Prostate gland (tissue), 2 donors: ENCODE measurements at places on chromosomes 3 and 15. TPM values are rescaled to one million over a fixed set of nuclear protein-coding genes. Genes with fewer than 3 reads are reported as not detected.

DNA sequence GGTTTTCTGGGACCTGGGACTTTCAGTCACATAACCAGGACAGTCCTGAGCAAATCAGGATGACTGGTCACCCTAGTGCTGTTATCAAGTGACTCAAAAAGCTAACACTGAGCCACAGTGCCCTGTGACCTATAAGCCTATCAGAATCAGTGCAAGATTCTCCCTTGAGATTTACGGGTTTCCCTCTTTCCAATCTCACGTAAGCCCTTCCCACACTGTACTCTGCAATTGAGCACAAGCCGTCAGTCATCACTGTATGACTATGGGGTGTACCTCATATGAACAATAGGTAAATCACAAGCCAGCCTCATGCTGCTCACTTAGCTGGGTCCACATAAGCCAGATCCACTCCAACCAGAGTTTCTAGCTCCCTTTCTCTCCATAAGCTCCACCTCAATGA, 21.0 kb upstream of the CLDN18 start:
- no peak for DNase-seq

- DNase-seq, result no peak
Measured at GRCh38 chr3:23435318-23435717, 232.2 kb downstream of the UBE2E2 start.

- no peak for DNase-seq
Measured at GRCh38 chr15:69143756-69144436, 16.5 kb upstream of the GLCE start.

DNA sequence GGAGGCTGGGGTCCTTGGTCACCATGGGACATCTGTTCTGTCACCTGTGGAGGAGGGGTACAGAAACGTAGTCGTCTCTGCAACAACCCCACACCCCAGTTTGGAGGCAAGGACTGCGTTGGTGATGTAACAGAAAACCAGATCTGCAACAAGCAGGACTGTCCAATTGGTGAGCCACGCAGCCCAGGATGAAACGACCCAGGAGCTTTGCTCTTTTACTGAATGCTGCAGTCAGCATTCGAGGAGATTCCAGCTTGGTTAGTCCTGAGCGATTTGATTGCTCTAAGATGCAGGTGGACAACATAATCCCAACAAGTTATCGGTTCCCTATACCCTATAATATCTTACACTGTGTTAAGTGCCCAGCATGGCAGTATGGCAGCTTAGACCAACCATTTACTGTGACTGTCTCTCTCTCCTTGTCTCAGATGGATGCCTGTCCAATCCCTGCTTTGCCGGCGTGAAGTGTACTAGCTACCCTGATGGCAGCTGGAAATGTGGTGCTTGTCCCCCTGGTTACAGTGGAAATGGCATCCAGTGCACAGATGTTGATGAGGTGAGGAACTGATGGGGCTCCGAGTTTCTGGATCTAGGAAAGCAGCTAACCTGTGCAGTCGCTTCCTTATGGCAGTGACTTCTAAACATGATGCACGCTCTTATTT, 7.8 kb downstream of the THBS1 start:
- DNase-seq, result no peak

DNA sequence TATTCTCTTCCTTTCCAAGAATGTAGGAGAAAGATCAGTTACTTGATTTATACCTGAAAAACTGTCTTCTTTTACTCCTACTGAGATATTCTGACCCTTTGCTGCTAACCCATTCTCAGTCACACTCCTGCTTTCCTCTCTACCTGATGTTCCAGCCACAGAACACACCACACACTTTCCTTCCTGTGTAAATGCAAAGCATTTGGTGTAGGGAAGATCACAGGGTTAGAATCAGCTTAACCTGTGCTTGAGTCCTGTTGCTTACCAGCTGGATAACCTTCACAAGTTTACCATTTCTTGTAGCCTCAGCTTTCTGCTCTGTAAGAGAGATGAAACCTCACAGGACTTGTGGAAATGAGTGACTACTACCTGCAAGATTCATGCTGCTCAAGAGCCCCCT, 489.8 kb upstream of the GOLIM4 start:
- DNase-seq, result no peak

GRCh38 chr3:197329382-197329781, 31.0 kb upstream of the DLG1 start:
- no peak for DNase-seq

DNA sequence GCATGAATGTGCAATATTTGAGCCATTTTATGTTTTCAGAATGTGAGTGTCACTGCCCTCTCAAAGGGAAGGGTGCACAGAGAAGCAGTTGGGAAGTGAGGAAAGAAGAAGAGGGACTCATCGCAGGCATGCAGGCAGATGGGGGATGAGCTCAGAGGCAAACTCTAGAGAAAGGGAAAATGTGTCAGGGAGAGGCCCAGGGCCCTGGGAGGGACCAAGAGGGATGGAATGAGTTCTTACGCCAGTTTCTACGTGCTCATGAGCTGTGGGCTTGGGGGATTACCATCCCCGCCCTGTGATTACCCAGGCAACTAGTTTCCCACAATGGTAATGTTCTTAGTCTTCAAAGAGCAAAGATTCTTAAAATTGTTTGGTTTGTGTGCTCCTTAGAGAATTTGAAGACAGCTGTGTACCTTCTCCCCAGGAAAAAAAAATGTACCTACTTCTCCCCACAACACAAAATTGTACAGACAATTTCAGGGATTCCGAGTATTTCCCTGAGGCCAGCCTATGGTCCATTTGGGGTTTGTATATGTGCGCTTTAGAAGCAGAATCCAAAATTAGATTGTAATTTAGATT, 17.8 kb downstream of the GCSAM start:
- DNase-seq, result no peak

- DNase-seq, result no peak
Measured at GRCh38 chr15:92808598-92809063, 91.5 kb upstream of the CHD2 start.

DNA sequence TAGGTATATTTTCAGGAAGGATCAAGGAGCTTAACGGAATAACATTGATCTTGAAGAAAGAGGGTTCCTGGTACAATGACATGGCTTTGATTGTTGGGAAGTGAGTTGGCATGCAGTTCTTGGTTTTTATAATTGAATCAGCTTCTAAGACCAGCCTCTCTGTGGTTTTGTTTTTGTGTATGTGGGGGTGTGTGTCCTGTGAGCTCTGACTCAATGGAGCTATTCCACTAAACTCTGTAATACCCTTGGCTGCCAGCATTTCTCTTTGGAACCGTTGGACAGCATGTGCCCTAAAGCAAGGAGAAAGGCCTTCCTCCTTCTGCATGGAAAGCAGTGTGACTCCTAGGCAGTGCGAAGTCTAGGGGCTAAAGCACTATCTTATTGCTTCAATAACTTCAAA, 124.8 kb downstream of the EDEM1 start:
- DNase-seq, result no peak

DNA sequence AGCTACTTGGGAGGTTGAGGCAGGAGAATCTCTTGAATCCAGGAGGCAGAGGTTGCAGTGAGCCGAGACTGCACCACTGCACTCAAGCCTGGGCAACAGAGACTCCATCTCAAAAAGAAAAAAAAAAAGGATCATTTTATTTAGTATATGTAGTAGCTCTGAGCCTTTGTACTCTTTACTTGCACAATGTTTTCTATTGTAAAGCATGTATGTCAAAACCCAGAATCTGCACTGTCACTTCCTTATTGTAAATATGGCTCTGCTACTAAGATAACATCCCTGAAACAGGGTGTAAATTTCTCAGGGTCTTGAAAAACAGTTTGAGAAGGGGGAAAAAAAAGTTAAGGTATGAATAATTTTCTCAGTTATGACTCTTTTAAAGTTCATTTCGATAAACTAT, 35.1 kb downstream of the SLMAP start:
- no peak for DNase-seq

DNA sequence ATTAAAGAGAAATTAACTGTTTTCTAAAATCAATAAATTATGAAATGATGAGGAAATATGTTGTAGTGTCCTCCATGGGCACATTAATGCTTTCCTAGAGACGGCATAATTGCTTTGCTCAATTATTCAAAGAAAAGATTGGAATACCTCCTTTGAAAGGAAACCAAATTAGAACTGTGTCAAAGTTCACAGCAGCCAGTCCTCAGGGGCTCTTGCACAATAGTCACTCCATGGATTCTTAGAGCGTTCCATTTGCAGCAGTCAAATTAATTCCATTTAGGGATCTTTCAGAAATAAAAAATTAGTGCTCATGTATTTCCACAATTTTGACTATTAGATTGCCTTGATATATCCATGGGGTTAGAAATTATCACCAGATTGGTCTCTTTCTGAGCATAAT, 841.6 kb upstream of the DPPA4 start:
- DNase-seq, result no peak

DNA sequence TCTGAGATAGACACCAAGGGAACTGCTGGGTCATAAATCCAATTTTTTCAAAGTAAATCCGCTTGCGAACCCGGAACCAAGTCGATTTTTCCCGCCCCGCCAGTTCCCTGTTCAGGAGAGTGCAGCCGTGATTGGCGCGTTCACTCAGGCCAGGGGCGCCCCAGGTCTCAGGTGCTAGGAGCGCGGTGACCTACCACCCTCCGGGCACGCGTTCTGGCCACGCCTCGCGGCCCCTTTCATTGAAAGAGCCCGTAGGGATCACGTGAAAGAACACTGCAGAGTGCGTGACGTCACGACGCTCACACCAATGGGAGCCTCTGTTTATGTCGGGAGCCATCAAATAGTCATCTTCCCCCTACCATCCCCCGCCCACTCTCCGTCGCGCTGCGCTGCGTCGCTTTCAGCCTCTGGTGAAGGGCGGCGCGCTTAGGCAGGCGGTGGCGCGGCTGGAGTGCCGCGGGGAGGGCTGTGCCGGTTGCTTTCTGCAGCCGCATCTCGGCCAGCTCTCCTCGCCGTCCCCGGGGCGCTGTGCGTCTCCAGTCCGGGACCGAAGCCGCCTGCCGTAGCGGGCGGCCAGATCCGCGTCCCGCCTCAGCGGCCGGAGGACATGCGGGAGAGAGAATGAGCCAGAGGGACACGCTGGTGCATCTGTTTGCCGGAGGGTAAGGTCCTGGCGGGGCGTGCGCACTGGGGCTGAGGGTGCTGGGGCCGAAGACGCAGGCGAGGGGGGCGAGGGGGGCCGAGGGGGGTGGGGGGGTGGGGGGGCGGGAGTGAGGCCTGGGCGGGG, at the start of gene SLC25A36:
TSS of gene SLC25A36 (plus strand) at position 403 of the 787 bp plus-strand sequence. CDS start at position 622, 219 bp downstream.
- peak; percentile 97 for DNase-seq

Gene TFG
- 80.6 TPM for total RNA-seq

Gene CAMK1
- 74.4 TPM for total RNA-seq

Gene WDR76
- total RNA-seq, result 4.9 TPM

Gene CAMK2N2
- 0.82 TPM for total RNA-seq

Gene CCDC33
- total RNA-seq, result 1.5 TPM

Gene FGD5
- 4.5 TPM for total RNA-seq

Gene ADAMTS17
- total RNA-seq, result 2.7 TPM

Gene DGKG
- total RNA-seq, result 2.2 TPM

Gene ANKRD63
- 2.7 TPM for total RNA-seq

Gene CHST2
- 9.7 TPM for total RNA-seq

Gene DPH6
- 17.6 TPM for total RNA-seq

Gene ANKRD34C
- total RNA-seq, result not detected

Gene CIDEC
- total RNA-seq, result not detected

Gene CCDC39
- total RNA-seq, result not detected

Gene TWF2
- 60.9 TPM for total RNA-seq

Gene SPINK8
- total RNA-seq, result 4.9 TPM

Gene FRG2C
- not detected for total RNA-seq
